Mesenteric fat pad (tissue), 1 donor: ENCODE measurements at places on chromosomes 11 and 22. TPM values are rescaled to one million over a fixed set of nuclear protein-coding genes. Genes with fewer than 3 reads are reported as not detected.

GRCh38 chr11:32462011-32462690 is 26.8 kb upstream of the WT1 start:
- no peak for DNase-seq

GRCh38 chr11:130159657-130160497 is at the start of gene ST14:
ST14 (plus strand) TSS chr11:130159782; CDS start chr11:130159980, 198 bp downstream.
- no peak for DNase-seq

DNA sequence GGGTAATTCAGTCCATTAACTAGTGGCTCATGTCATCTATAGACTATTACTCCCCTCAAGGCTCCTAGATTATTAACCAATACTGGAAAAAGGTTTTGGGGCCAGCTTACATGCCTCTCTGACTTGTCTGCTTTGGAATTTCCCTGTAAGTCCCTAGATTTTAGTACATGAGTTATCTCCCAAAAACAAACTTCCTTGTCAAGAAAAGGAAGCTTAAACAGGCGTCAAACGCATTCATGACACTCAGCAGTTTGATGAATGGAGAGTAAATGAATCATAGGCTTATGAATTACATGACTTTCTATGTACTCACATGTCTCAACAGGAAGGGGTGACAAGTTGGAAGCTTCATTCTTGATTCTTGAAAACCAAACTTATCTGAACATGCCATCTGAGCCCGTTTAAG is 70.8 kb downstream of the BLID start:
- no peak for DNase-seq

DNA sequence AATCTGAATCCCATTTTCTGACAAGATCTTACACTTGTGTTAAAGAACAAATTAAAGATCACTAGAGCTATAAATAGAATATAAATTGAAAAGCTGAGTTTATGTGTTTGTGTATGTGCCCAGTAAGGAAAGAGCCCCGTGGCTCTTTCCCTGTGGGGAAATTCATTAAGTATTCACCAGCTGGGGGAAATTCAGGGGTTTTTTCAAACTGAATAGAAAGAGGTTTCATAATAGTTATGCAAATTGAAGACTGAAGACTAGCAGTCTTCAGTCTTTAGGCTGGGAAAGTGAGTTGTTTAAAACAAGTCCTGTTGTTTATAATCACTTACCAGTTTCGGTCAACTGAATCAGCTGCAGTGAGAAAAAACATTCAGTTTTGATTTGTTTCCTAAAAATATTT is 11.3 kb upstream of the MS4A7 start:
- DNase-seq, result no peak

MTMR3 gene
- total RNA-seq, result 52.8 TPM

DNA sequence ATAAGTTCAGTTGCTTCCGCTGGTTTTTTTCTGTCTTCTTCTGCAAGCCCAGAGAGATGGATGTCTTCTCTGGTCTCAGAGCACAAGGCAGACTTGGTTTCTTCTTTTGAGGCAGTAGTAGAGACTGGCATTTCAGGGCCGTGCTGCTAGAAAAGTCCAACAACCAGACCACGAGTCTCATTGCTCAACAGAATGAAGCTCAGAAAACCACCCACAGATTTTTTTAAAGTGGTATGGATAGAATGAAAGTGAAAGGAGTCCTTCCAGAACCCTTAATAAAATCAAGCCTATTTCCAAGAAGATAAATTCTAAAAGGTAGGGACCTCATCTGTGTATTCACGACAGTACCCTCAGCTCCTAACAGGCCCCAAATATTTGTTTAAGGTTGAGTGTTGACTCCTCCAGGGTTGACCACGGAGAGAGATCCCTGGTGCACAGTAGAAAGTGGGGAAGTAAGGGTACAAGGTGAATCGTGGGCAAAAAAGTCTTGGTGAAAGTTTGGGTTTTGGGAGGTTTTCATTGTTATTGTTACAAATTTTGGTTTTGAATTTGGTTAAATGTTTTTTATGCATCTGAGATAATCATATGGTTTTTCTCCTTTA is 43.6 kb upstream of the DDX6 start:
- DNase-seq, result peak; percentile 1

DNA sequence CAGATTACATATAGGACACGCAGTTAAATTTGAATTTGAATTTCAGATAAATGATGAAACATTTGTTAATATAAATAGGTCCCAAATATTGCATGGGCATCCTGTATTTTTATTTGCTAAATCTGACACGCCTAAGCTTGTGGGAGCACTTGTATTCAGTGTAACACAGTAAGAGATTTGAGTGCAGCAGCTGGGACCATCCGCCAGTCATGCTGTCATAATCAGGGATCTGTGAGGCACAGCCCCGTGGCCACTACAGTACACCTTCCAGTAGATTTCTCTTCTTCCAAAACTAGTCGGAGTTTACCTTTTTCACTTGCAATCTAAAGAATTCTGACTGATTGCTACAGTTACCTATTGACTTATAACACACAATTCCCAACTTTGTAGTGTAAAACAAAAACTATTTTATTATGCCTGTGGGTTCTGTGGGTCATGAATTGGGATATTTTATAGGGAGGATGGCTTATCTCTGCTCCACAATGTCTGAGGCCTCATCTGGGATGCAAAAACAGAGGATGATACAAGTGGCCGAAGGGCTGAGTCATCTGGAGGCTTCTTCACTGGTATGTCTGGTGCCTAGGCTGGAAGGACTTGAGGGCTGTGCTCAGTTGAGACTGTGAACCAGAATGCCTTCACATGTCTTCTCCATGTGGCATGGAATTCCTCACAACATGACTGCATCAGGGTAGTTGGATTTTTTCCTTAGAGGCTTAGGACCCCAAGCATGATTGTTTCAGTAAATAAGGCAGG is 74.1 kb downstream of the PRSS23 start:
- DNase-seq, result no peak

OR51B2 gene
- not detected for total RNA-seq

GRCh38 chr11:104637662-104638170 is 260.5 kb downstream of the CASP12 start:
- no peak for DNase-seq

VWCE gene
- total RNA-seq, result 7.7 TPM

- DNase-seq, result no peak
These were observed 1.6 kb upstream of the HORMAD2 start for GRCh38 chr22:30078320-30079311.

GRCh38 chr22:49824185-49824925 is 3.3 kb downstream of the BRD1 start:
- DNase-seq, result no peak

DNA sequence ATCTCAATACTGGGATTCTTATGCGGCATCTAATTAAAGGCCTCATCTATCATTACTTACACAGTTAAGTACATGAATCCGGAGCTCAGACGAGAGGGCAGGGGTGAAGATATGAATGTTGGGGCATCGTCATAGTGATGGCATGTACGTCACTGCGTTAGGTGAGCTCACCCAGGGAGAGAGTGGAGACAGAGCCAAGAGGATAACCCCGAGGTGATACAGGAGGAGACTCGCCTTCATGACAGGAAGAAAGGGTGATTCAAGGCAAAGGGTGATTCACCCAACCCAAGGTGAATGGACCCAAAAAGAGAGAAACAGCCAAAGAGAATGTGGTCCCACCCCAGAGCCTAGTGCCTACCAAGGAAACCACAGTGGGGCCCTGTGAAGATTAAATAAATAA is 132.9 kb upstream of the BLID start:
- DNase-seq, result no peak

FAM227A gene
- total RNA-seq, result 0.22 TPM

DNA sequence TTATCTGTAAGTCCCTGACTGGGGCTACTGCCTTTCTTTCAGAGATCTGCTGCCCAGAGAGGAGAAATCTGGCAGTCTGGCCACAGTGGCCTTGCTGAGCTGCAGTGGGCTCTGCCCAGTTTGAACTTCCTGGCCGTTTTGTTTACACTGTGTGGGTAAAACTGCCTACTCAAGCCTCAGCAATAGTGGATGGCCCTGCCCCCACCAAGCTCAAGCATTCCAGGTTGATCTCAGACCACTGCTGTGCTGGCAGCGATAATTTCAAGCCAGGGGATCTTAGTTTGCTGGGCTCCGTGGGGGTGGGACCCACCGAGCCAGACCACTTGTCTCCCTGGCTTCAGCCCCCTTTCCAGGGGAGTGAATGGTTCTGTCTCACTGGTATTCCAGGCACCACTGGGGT is 117.5 kb downstream of the TRPC6 start:
- DNase-seq, result no peak

GRCh38 chr22:36386900-36387708 is 663 bp downstream of the MYH9 start:
- DNase-seq, result peak; percentile 94

DNA sequence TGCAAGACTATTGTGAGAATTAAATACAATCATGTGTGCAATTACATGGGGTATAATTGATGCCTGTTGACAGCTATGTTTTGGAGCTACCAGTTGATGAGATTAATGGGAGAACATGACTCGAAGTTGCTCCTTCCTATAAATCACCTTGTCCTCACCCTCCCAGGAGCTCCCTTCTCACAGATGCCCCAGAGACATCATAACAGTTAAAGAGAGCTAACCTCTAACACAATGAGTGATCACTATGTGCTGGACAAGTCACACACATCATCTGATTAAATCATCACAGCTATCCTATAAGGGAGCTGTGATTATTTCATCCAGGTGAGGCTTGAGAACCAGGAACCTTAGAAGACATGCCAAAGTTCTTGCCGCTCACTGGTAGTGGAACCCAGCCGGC is 394.2 kb downstream of the NTM start:
- DNase-seq, result no peak

CYP2D6 gene
- 0.26 TPM for total RNA-seq

GRCh38 chr22:19178065-19178656 is 375 bp downstream of the SLC25A1 start:
- DNase-seq, result no peak

DNA sequence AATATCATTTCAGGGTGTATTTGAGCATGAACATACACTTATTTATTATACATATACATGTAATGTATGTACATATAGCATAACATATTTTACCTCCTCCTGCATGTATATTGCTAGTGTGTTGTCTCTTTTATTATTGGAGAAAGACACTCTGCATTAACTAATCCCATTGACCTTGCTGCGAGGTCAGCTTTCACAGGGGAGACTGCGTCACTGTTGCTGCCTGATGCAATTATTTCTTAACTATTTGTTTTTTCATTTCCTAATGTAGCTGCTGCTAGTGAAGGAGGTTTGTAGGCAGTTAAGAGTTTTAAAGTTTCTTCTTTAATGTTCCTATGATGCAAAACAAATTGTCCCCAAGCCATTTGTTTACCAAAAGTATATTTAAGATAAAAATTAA is 185.4 kb upstream of the CNTN5 start:
- no peak for DNase-seq

DNA sequence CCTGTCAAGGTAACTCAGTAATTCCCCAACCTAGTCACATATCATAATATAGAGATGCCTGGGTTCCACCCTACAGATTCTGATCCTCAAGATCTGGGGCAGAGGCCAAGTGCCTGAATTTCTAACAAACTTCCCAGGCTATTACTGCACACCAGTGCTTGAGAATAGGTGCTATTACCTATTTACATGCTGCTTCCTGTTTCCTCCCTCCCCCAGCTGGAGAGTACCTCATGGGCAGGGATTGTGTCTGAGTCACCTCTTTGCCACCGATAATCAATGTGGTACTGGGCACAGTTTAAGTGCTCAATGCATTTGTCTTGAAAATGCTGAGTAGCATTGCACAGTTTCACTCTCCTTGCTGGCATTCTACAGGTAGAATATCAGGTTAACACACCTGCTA is 582.2 kb upstream of the CADM1 start:
- DNase-seq, result no peak

KRTAP5-10 gene
- total RNA-seq, result not detected

DNA sequence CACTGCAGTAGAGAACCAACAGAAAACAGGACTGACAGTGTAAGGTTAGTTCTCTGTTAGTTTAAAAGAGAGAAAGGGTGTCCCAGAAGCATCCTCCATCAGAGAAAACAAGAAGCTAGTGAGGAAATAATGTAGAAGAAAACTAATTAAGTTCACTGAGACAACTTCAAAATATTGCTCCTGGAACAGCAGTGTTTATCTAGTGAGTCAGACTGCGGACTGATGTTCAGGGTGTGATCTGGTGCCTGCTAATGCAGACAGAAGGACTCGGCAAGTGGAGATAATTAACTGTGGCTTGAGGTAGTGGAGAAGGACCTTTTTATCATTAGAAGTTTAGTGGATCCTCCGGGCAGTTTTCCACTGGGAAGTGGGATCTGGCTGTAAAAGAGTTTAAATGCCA is 55.4 kb downstream of the CDON start:
- DNase-seq, result no peak

LRRC32 gene
- 136 TPM for total RNA-seq
